Skeletal muscle cell (primary cell): ENCODE measurements at places on chromosomes 2 and 18.

- no peak for DNase-seq
These were observed 94.6 kb downstream of the CERS6 start for GRCh38 chr2:168550670-168551069.

- no peak for DNase-seq
These were observed 417.5 kb downstream of the DPP10 start for GRCh38 chr2:114859726-114860510.

GRCh38 chr18:25077944-25078723 is 273.8 kb downstream of the ZNF521 start:
- DNase-seq: no peak

DNA sequence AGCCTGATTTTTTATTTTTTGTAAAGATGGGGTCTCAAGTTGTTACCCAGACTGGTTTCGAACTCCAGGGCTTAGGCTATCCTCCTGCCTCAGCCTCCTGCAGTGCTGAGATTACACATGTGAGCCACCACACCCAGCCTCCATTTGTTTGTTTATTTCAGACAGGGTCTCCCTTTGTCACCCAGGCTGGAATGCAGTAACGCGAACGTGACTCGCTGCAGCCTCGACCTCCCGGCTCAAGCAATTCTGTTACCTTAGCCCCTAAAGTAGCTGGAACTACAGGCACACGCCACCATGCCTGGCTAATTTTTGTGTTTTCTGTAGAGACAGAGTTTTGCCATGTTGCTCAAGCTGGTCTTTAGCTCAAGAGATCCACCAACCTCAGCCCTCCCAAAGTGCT is 27.2 kb downstream of the UBXN4 start:
- DNase-seq: no peak

DNA sequence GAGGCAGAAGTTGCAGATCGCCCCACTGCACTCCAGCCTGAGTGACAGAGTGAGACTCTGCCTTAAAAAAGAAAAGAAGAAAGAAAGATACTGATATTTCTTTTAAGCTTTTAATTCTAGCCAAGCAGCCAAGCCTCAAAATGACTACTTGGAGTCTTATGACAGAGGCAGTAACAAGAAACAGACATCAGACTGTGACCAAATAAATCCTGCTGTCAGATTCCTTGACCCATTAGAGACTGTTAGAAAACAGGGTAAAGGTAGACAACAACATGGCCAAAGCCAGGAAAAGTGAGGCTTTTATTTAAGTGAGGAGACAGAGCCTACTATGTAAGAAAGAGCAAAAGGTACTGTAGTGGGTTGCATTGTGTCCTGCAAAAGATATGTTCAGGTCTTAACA is 83.4 kb upstream of the NARS1 start:
- DNase-seq: no peak

DNA sequence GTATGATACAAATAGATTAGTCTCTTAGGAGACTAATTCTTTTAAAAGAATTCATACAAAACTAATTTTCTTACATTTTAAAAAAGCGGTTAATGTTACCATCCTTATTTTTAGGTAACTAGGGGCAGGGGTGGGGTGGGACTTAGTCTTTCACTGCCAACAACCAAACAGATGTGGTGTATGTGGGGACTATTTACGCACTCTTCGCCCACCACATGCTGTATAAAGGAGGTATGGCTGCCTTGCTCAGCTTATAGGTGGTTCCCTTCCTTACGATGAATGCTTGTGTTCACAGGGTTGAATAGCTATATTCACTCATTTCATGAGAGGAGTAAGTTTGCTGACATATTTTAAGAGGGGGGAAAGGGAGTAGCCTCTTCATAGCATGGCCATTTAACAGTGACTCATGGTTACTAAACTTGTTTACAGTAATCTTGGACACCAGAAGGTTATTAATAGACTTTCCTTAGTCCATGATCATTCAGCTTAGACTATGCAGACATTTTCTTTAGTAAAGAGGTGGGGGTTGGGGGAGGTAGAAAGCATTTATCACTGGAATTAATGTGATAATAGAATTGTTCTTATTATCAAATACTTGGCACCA is 61.8 kb downstream of the CAB39 start:
- peak; percentile 70 for DNase-seq

GRCh38 chr18:8948471-8949149 is 153.9 kb upstream of the NDUFV2 start:
- DNase-seq: peak; percentile 70

- DNase-seq: peak; percentile 20
These were observed 80.2 kb downstream of the RAB3GAP1 start for GRCh38 chr2:135132314-135132713.

DNA sequence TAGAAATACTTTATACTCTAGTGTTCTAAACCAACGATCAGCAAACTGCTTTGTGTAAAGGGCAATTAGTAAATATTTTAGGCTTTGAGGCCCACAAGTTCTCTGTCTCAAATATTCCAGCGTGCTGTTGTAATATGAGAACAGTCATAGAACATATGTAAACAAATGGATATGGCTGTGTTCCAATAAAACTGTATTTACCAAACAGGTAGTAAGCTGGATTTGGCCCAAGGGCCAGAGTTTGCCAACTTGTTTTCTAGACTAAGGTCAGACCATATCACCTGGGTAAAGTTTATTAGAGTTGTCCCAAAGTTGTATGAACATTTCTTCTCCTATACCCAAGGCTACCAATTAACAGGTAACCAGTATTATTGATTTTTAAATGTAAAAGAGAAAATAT is 303.2 kb upstream of the MC4R start:
- no peak for DNase-seq

DNA sequence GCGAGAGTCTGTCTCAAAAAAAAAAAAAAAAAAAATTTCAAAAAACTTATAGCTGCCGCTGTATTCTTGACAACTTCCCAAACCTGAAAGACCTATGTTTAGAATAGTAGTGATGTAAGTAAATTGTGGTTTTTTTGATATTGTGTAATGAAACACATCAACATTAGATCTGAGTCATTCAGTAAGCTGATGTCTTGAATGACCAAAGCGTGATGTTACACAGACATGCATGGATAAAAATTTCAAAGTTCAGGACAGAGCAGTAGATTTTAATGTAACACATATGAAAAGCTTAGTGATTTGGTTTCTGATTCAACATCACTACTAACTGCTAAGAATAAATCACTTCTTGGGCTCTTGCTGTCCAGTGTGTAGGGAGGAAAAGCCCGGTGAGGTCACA is 69.3 kb upstream of the MEX3C start:
- no peak for DNase-seq

DNA sequence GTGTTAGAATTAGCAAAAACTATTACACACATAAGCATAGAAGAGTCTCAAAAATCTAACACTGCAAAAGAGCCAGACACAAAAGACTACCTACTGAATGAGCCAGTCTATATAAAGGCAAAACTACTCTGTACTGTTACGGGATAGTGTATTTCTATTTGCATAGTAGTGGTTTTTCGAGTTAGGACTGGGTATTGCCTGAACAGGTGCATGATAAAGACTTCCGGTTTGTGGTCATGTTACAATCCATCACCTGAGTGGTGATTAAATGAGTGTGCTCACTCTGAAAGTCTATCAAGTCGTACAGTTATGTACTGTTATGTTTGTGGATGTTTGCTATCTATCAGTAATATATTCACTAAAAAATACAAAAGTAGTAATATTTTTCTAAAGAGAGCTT is 523.3 kb upstream of the SYT4 start:
- DNase-seq: no peak

- DNase-seq: no peak
These were observed 14.6 kb downstream of the EML4 start for GRCh38 chr2:42183775-42184174.

GRCh38 chr2:98299211-98299905 is 46.9 kb upstream of the CNGA3 start:
- no peak for DNase-seq

GRCh38 chr2:145199827-145200706 is 680.1 kb upstream of the ZEB2 start:
- no peak for DNase-seq

GRCh38 chr18:73948084-73948483 is 199.6 kb downstream of the FBXO15 start:
- DNase-seq: no peak

DNA sequence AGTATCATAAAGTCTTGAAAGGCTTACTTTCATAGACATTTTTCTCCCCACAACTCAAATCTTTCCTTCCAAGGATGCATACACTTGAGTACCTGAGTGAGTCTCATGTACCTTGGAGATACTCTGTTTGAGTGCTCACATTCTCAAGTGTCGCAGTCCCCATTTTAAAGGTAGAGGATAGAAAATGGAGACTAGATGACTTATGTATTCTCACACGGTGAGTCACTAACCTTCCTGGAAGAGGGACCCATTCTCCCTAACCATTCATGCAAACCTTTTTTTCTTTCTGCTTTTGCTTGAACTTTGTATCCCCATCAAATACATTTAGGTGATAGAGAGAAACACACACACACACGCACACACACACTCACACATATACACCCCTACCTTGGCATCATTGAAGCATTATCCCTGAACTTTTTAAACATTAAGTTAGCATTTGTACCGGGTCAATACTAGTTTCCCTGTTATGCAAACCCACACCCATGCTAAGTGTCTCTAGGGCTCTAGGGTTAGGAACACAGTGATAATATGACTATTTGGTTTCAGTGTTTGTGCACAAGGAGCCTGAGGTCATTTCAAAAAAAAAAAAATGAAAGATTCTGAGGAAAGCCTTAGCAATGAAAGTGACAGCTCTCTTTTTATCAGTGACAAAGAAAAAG is 236.2 kb downstream of the IKZF2 start:
- DNase-seq: no peak

DNA sequence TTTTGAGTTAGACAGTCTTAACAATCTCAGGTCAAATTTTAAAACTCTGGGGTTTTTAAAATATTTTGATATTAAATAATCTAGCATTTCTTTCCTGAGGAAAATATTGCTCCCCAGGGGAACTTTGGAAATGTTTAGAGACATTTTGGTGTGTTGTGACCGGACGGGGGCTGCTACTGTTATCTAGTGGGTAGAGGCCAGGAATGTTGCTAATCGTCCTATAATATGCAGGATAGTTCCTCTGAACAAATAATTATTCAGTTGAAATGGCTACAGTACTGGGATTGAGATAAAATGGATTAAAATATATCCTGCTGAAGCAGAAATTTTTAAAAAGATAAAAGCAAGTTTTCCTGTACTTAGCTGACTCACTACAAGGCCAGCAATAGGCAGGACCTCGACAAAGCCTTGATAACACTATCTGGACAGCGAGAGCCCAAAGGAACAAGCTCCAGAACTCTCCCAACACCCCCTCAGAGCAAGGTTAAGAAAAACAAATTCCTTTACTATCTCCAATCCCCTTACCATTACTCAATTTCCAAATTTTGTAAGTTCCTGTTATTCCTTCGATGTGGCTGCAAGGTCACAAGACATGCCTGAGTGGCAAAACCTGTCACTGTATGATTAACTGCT is 1407.4 kb downstream of the SUCLG1 start:
- DNase-seq: no peak

GRCh38 chr2:25966531-25967270 is 15.6 kb downstream of the KIF3C start:
- no peak for DNase-seq

- no peak for DNase-seq
These were observed 24.1 kb downstream of the DYNC1I2 start for GRCh38 chr2:171711351-171711750.

- DNase-seq: no peak
These were observed 1383.8 kb upstream of the ACVR2A start for GRCh38 chr2:146461068-146461467.

GRCh38 chr2:57199663-57200062 is 846.9 kb upstream of the VRK2 start:
- no peak for DNase-seq

DNA sequence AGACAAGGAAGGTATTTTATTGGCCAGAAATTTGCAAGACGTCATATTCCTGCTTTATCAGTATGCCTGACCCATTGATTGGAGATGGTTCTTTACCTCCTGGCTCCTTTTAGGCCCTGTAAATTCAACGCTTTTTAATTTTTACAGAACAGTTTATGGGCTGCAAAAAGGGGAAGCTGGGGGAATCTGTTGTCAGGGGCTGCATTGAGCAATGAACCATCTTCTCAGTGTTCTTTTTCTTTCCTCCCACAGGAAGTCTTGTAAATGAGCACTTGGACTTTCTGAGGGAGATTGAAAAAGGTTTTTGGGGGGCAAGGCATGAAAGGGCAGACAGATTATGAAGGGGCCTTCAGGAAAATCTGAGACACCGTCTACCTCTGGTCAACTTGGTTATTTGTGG is 503.6 kb upstream of the TNP1 start:
- DNase-seq: no peak

GRCh38 chr2:112750560-112750843 is 13.9 kb downstream of the CKAP2L start:
- DNase-seq: no peak

DNA sequence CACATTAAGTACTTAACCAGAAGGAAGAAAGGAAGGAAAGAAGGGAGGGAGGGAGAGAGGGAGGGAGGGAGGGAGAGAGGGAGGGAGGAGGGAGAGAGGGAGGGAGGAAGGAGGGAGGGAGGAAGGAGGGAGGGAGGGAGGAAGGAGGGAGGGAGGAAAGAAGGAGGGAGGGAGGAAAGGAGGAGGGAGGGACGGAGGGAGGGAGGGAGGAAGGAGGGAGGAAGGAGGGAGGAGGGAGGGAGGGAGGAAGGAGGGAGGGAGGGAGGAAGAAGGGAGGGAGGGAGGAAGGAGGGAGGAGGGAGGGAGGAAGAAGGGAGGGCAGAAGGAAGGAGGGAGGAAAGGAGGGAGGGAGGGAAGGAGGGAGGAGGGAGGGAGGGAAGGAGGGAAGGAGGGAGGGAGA is 363.3 kb downstream of the MBD2 start:
- DNase-seq: no peak

DNA sequence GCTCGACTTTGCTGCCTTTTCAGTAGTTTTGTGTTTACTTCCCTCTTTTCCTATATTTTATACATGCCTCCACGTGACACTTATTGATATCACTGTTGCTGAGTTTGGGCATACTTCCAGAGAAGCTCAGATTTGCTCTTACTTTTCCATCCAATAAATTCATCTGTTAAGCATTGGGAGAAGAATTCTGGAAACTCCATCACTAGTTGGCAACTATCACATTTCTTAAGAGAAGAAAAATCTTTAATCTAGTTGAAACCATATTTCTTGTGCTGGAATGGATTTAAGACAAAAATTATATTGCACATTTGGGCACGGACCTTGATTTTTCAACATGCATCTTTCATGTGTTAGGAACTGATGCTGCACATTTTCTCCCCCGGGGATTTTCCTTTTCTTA is 52.6 kb upstream of the CPO start:
- no peak for DNase-seq

GRCh38 chr2:210169516-210170195 is 1.6 kb downstream of the KANSL1L start:
- DNase-seq: peak; percentile 45
